ENCODE measurements at places on chromosomes 13 and 19.

DNA sequence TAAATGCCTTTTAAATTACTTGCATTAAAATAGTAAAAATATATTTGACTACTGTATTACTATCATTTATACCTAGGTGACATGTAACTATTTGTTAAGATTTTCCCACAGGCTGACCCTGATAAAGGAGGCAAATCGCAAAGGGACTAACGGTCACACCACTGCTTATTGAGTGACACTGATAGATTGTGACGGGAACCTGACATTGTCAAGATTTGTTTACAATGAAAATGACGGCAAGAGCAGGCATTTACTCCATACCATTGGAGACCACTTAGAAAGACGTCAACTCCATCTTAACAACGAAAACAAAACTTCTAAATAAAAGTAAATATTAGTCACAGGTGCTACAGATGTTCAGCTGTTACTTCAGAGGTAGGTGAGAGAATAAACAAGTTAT lies 289.0 kb downstream of the DACH1 start:
- no peak for DNase-seq

DNA sequence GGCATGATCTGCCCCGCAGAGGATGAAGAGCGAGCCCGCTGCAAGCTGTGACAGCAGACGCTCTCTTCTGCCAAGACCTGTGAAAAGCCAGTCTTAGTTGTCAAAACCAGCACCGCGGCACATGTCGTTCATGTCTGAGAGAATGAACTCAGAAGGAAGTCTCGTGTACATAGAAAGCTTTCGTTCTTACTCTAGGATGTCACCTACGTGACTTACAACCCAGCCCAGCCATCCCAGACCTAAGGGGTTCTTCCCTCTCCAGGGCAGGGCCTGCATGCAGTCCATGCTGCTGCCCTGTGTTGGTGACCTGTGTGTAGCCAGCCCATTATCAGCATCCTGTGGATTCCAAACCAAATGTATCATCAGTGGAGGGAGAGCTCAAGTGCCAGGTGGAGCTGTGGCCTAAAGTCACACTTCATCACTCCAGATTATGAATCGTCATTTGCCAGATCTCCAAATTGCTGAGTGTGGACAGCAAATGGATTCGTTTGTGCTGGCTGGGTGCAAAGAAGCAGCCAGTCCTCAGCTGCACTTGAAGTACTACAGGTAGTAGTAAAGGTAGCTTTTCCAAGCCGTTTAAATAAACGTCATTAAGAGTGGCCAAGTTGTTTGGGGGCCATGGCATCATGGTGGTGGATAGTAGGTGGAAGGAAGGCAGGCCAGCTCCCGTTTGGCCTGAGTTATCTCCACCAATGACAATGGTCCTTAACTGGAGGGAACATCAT lies 73.9 kb upstream of the GPR183 start:
- DNase-seq, result no peak

DNA sequence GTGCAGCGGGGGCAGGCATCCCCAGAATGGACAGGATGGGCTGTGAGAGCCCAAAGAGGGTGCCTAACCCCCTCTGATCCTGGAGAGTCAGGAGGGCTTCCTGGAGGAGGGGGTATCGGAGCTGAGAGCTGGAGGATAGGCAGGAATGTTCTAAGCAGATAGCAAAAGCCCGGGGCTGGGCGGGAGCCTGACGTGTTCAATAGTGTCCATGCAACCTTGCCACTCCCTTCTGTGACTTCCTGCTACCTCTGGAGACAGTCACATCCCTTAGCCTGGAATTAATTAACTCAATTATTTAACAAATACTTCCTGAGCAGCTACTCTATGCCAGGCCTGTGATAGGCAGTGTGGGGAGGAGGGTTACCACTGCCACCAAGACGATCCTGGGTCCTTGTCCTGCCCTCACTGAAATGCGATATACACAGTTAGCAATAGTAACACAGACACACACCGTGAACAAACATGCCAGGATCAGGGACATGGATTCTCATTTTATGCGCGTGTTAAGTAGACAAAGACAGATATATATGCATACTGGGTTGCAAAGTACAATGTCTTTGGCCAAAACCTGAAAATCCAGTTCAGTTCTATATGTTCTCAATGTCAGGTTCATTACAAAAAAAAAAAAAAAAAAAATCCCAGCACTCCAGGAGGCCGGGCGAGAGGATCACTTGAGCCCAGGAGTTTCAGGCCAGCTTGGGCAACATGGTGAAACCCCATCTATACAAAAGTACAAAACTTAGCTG lies 10.7 kb downstream of the AP2S1 start:
- no peak for DNase-seq

- no peak for DNase-seq
Measured at GRCh38 chr13:102401265-102401664, 583 bp downstream of the FGF14 start.

DNA sequence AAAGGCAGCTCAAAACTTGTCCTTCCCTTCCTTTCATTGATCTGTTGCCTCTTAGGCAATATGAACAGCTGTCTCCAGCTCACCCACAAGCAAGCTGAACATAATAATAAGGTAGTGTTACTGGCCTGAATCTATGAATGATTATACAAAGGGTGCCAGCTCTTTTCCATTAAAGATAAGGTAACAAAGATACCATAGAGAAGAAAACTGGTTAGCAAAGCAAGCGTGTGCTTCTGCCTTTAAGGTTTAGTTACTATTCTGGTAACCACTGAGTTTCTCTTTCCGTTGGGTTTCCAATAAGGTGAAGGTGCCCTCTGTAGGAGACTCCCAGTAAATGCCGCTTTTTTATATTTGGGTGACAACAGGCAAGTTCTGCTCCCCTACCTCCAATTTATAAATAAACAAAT lies 12.1 kb upstream of the DACH1 start:
- no peak for DNase-seq

DNA sequence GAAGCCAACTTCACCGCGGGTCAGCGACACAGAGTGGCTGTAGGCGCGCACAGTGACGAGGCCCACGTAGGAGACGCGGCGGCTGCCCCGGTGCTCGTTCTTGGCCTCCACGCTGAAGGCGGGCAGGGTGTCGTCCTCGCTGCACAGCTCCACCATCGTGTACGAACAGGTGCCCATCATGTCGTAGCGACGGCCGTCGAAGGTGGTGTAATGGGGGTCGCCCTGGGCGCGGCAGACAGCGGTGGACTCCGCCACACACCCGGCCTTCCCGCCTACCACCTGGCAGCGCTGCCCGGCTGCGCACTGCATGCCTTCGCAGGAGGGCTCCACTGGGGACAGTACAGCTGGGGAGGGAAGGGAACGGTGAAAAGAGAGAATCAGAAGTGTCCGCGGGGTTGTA lies 10.0 kb downstream of the FCGBP start:
- no peak for DNase-seq

Measured in omental fat pad (tissue), 4 donors.